ENCODE measurements at places on chromosomes 7 and 10.

DNA sequence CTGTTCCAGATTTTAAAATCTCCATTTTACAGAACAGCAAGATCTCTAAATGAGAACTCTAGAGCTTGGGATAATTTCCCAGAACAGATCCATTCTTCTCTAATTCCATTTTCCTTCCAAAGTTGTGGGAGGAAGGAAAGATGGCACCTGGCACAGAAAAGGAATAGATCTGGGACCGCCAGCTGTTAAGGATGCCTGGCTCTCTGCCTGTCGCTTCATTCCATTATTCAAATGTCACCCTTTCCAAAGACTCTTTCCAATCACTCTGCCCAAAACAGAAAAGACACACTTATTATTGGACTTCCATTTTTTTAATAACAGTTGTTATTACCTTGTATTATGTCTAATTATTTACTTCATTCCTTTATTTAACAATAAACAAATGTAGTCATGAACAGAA is 751 bp upstream of the OR9A2 start:
- H3K27ac ChIP-seq = no peak overlapping the region
- H3K36me3 ChIP-seq = no peaks in the 10 kb centered on the region
- H3K4me1 ChIP-seq = no peaks in the 10 kb centered on the region
- peaks cover 33% of the 10 kb centered on the region for H3K27me3 ChIP-seq
- H3K4me3 ChIP-seq = no peak overlapping the region

- H3K4me1 ChIP-seq = no peaks in the 10 kb centered on the region
- no peak for ATAC-seq
- no peak overlapping the region for H3K4me3 ChIP-seq
Measured at GRCh38 chr10:113802997-113803396, 50.9 kb downstream of the DCLRE1A start.

DNA sequence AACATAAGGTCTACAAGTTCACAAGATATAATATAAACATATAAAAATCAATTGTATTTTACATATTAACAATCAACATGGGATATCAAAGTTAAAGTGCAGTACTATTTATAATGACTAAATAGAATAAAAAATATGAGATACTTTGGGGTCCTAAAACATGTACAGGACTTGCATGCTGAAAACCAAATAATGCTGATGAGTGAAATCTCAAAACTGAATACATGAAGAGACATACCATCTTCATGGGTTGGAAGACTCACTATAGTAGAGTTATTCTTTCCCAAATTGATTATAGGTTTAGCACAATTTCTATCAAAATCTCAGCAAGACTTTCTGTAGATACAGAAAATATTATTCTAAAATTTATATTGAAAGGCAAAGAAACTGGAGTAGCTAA is 181.5 kb downstream of the LHFPL3 start:
- no peak overlapping the region for H3K4me3 ChIP-seq
- no peaks in the 10 kb centered on the region for H3K4me1 ChIP-seq
- H3K27me3 ChIP-seq = peaks cover 3% of the 10 kb centered on the region
- no peaks in the 10 kb centered on the region for H3K36me3 ChIP-seq
- H3K27ac ChIP-seq = no peak overlapping the region

DNA sequence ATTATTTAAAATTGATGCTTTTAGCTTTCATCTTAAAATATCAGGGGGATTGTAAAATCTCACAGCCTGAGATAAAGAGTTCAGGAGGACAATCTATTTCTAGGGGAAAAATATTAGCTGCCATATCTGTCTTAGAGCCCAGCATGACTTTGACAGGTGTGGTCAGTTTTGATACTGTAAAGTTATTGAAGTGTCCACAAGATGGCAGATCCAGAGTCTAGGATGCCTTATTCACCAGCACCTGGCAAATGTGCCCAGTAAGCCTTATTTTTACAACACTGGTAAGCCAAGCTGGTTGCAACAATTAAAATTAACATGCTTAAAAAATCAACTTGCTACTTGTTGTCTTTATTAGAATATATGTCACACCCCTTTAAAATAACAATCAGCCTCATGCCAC is 579.3 kb downstream of the SH2D4B start:
- no peak overlapping the region for H3K4me3 ChIP-seq
- H3K4me1 ChIP-seq = no peaks in the 10 kb centered on the region
- H3K36me3 ChIP-seq = no peaks in the 10 kb centered on the region
- no peak for ATAC-seq

- no peak overlapping the region for H3K27ac ChIP-seq
- no peaks in the 10 kb centered on the region for H3K27me3 ChIP-seq
- H3K4me3 ChIP-seq = no peak overlapping the region
- H3K36me3 ChIP-seq = no peaks in the 10 kb centered on the region
- peaks cover 4% of the 10 kb centered on the region for H3K4me1 ChIP-seq
Measured at GRCh38 chr10:79224992-79225391, 122.3 kb upstream of the PPIF start.

DNA sequence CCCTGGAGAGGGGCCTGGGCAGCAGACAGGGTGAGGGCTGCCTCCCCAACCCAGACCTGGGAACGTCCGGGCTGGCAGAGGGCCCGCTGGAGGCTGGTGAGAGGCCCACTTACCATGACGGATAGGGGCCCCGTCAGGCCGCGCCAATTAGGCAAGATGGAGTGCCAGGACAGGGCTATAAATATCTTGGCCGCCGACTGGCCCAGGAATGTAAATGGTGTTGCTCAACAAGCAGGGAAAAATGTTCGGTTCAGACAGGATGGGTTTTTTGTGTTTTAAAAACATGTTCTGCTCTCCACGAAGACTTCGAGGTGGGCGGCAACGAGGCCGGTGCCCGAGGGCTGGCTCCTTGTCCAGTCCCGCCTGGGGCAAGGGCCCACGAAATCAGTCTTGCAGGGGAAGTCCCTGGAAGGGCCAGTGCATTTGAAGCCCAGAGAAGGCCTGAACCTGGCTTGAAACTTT is 35.8 kb upstream of the ELN start:
- H3K4me1 ChIP-seq = no peaks in the 10 kb centered on the region
- no peak overlapping the region for H3K4me3 ChIP-seq
- no peak for ATAC-seq
- H3K36me3 ChIP-seq = no peaks in the 10 kb centered on the region
- H3K27me3 ChIP-seq = peaks cover 6% of the 10 kb centered on the region

GRCh38 chr7:100867040-100867775 is at the start of gene TRIP6:
TSS of gene TRIP6 (plus strand) at chr7:100867387. CDS start at chr7:100867498, 111 bp downstream.
- H3K4me3 ChIP-seq = peak within 1 kb of the TSS; percentile 86
- peak within 1 kb of the TSS; percentile 95 for H3K27ac ChIP-seq
- H3K36me3 ChIP-seq = peaks cover 49% of the 10 kb centered on the region
- H3K4me1 ChIP-seq = no peaks in the 10 kb centered on the region
- peak; percentile 85 for ATAC-seq

DNA sequence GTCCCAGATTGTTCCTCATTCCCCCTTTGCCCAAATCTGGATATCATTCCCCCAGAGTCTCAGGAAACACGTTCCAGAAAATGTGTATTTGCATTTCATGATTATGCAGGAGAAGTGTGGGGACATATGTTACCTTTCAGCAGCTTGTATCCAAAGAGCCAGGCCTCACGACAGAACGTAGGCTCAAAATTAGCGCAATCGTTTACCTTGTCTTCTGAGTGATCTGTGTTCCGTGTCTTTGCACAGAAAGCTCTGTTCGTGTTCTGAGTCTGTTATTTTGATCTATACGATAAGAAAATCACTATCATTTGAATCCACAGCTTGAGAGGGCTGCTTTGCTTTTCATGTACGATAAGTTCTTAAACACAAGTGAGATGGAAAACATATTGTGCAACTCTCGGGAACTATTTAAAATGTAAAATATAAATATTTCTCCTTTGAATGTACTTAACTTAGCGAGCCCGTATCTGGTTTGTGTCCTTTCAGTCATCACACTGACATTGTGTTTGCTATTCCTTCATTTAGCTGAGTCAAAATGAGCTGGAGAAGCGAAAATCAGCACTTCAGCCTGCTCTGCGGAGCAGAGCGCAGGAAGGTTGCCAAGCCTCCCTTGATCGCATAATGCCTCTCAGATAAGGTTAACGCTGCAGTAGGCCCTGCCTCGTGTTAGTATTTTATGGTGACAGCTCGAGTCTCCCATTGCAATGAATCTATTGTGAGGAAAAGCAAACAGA is 80.2 kb upstream of the CACNB2 start:
- H3K27ac ChIP-seq = no peak overlapping the region
- H3K36me3 ChIP-seq = no peaks in the 10 kb centered on the region
- ATAC-seq = no peak
- H3K27me3 ChIP-seq = no peaks in the 10 kb centered on the region
- H3K4me3 ChIP-seq = no peak overlapping the region

DNA sequence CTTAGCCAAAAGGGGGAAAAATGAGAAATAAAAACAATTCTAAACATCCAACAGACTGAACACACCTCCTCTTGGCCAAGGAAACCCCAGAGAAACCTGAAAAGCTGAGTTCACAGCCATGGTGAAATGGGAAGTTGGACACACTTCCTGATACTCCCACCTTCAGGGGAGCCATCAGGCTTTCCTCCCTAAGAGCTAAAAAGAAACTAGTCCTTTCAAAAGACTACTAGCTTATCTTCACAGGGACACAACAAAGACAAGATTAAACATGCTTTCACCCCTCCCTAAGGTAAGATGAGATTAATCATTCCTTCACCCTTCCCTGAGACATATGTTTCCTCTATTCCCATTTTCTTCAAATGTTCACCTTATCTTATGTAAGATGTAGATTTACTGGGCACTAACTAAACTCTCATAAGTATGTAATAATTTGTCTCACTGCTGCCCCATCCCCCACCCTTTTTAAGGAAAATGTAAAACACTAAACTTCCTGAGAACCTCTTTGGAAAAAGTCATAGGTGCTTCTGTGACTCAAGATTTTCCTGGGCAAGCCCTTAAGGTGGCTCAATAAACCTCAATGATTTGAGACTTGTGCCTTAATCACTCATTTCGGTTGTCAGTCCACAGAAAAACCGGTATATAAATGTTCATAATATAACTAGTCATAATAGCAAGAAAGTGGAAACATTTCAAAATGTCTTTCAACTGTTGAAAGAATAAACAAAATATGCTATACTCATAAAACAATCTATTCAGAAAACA is 40.5 kb downstream of the HTR7 start:
- no peak for ATAC-seq
- no peak overlapping the region for H3K27ac ChIP-seq
- H3K4me1 ChIP-seq = no peaks in the 10 kb centered on the region
- H3K4me3 ChIP-seq = no peak overlapping the region
- H3K27me3 ChIP-seq = peaks cover 7% of the 10 kb centered on the region

- H3K27me3 ChIP-seq = peaks cover 5% of the 10 kb centered on the region
- no peaks in the 10 kb centered on the region for H3K36me3 ChIP-seq
- H3K4me3 ChIP-seq = no peak overlapping the region
- no peak for ATAC-seq
Measured at GRCh38 chr10:62479523-62479922, 105.4 kb downstream of the ZNF365 start.

DNA sequence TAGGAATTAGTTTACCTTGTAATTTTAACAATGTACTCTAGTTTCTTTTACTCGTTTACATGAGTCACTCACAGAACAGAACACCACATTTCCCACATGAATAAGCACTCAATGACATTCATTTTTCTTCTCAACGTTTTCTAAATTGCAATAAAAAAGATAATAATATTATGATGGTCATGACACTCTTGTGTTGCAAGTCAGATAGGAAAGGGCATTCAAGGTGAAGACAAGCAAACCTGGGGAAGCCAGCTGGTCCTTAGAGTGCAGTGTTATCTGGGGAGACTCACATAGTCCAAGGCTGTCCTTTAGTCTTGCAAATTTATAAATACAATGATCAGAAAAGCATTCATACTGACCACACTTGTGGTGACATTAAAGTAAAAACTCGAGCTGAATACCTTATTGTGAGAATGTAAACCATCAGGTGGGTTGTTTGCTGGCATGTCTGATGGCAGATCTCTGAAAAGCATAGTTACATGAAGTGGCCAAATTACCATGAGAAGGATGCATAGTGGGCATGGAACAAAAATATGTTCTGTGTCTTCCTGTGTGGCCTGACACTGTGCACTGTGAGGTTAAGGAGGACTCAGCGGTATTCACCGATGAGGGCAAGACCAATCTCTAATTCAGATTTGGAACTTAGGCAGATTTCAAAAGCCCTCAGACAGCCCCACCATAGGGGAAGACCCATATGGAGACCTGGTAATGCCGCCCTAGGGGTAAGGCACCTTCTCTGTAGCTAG is 158.9 kb upstream of the ASAH2 start:
- H3K36me3 ChIP-seq = no peaks in the 10 kb centered on the region
- no peaks in the 10 kb centered on the region for H3K27me3 ChIP-seq
- H3K4me1 ChIP-seq = peaks cover 11% of the 10 kb centered on the region
- H3K27ac ChIP-seq = peak overlapping the region; percentile 57
- H3K4me3 ChIP-seq = no peak overlapping the region
- peak; percentile 65 for ATAC-seq

DNA sequence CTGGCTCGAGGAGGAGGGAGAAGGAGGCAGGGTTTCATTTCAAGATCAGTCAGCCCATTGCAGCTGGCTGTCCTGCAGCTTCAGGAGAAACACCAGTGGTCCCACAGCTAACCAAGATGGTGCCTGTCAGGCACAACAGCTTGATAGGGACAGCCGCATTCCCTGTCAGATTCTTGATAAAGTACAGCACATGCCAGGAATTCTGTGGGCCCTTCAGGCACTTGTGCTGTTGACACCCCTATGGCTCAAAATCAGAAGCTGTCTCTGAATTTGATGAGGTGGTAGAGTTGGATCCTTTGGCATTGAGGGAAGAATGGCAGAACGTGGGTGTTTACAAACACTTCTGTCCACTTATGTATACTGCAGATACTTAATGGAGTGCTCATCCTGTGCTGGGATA is 354.3 kb downstream of the KCNMA1 start:
- H3K4me3 ChIP-seq = no peak overlapping the region
- H3K27ac ChIP-seq = no peak overlapping the region
- H3K4me1 ChIP-seq = peaks cover 3% of the 10 kb centered on the region
- ATAC-seq = no peak

GRCh38 chr10:4170633-4171314 is 385.8 kb upstream of the KLF6 start:
- H3K4me1 ChIP-seq = no peaks in the 10 kb centered on the region
- no peaks in the 10 kb centered on the region for H3K27me3 ChIP-seq
- ATAC-seq = no peak
- no peak overlapping the region for H3K4me3 ChIP-seq
- H3K27ac ChIP-seq = no peak overlapping the region

- no peak for ATAC-seq
- peaks cover 4% of the 10 kb centered on the region for H3K27me3 ChIP-seq
- no peak overlapping the region for H3K27ac ChIP-seq
- H3K4me3 ChIP-seq = no peak overlapping the region
- H3K36me3 ChIP-seq = no peaks in the 10 kb centered on the region
Measured at GRCh38 chr10:652233-652632, 37.2 kb downstream of the DIP2C start.

GRCh38 chr10:11230498-11231167 is 213.0 kb downstream of the CELF2 start:
- H3K36me3 ChIP-seq = no peaks in the 10 kb centered on the region
- peaks cover 81% of the 10 kb centered on the region for H3K4me1 ChIP-seq
- no peak for ATAC-seq
- H3K27ac ChIP-seq = peak overlapping the region; percentile 97
